Right lobe of liver (tissue), 6 donors: ENCODE measurements at places on chromosomes 3 and 15.

DNA sequence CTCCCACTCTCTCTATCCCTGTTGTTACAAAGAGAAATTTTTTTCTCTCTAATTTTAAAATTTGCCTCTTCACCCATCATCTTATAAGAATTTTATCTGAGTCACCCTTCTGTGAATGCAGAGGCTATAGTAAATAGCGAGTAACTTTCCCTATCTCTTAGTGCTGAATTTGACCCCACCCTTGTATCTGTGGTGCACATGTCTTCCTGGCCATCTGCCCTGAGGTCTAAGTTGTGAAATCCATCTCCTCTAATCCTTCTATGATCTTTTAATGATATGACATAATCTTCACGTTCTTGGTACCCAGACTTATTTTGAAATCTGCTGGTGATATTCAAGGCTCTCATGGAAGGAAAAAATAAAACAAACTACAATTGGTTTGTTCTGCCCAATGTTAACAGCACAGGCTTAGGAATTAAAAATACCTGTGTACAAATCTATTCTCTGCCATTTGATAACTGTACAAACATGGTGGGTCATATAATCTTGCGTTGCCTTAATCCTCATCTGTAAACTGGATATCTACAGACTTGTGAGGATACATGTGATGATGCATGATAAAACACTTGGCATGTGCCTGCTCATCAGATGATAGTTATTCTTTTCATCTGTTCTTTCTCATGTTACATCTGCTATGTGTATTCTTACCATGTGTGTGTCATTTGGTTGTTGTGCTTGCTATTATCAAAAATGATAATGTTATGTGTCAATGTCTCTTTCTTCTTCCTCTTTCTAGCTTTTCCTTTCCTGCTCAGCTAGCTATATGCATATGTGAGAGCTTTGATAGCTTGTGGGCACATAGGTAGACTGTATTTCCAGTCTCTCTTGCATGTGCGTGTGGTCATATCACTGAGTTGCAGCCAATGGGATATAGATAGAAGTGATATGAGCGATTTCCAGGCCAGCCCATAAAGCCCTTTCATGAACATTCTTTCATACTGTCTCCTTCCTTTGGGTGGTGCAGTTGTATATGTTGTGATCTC lies 13.7 kb upstream of the CCR3 start:
- DNase-seq: no peak

GRCh38 chr3:61683549-61684236 lies 122.3 kb downstream of the PTPRG start:
- no peak for DNase-seq

DNA sequence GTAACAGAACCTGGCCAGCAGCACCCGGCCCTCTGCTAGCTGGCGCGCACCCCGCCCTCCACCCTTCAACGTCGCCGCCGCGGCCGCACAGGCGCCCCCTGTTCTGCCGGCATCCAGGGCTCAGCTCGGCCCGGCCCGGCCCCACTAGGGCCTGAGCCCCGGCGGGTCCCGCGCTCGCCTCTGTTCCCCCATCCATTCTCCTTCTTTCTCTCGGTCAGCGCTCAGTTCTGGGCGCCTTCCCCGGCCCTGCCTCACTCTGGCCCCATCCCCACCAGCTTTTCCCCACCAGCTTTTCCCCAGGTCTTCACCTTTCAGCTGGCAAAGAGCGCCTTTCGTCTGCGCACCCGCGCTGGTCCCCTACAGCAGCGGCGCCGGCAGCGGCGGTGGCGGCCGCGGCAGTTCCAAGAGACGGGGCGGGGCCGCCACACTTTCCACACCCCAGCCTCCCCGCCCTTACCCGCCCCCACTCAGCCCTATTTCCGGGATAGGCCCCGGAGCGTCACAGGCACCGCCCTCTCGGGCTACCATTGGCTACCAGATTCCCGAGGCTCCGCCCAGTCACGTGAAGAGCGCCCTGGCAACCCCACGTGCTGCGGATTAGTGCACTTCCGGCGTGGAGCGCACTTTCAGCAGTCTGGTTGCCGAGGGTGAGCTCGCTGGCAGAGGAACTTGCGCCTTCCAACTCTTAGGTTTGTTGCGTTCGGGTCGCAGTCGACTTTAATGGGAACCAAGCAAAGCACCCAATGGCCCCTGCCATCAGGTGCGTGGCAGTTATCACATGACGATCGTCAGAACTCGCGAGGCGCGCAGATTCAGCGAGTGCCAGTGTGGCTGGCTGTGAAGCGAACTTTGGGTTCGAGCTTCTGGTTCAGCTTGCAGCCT lies at the start of gene EIF5A2:
TSS of gene EIF5A2 (minus strand) at position 403 of the 882 bp plus-strand sequence. CDS start 831 bp downstream, outside the sequence.
- peak; percentile 89 for DNase-seq

DNA sequence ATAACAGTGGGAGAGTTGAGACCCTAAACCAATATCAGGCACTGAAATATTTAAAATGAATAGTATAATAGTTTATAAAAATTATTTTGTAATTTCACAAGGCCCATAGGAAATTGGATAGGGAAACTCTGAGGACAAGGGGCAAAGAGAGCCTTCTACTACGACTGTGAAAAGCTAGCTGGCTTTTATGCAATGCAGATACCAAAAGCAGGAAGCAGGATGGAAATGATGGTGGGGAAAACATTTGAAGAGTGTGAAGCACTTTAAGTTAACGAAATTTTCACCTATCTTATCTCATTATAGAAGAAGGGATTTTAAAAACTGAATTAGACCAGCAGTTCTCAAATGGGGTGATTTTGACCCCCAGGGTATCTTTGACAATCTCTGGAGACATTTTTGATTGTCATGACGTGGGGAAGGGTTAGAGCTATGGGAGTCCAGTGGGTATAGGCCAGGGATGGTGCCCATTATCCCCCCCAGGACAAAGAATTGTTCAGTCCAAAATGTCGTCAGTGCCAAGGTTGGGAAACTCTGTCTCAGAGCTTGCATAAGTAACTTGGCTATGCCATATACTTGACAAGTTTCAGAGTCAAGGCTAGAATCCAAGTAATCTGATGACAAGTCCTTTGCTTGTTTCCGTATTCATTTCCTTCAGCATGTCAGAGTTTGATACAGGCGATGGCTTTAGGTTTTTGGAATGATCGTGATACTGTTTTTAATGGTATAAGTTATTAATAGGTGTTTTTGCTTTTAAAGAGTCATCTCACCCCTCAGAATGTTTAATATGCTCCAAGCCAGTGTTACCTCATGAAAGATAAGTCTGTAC lies 126.0 kb downstream of the IL5RA start:
- no peak for DNase-seq

GRCh38 chr3:120258009-120258408 lies 27.0 kb downstream of the GPR156 start:
- DNase-seq: no peak
